CD4-positive, alpha-beta T cell treated with Interleukin-12 subunit alpha and Interleukin-12 subunit beta, for 1 hour (primary cell): ENCODE measurements at places on chromosomes 4 and X.

DNA sequence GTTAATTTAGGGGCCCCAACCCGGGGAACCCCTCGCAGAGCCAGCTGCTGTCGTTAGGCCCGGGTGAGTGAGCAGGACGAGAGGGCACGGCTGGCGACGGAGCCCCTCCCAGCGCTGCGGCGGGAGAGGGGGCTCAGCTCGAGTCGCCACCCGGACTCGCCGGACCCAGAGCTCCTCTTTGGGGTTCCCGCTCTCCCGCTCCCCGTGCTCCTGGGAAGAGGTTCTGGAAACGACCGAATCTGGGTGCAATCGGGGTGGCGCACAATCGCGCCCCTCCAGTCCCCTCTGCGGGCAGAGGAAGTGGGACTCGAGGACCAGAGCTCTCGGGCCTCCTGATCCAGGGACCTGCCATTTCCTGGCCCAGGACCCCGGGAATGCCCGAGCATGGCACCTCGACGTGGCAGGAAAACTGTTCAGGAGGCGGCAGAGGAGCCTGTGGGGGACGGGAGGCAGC lies 37.3 kb upstream of the ARAF start:
- DNase-seq = no peak

GRCh38 chr4:108626056-108626455 lies 5.7 kb downstream of the RPL34 start:
- DNase-seq = no peak

DNA sequence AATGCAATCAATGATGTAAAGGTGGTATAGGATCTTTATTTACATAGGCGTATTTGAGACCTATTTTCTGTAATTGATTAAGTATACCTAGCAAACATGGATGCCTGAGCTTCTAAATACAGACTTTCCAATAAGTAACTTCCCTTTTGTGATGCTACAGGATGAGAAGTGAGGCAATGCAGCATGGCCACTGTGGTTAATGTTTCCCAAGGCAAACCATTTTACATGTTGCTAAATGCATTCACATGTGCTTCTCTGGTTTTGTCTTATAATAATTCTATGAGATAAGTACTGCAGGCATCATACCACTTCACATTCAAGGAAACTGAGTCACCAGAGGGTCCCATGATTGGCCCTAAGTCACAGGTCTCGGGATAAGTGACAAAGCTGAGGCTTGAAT lies 35.7 kb upstream of the NKX3-2 start:
- DNase-seq = no peak

DNA sequence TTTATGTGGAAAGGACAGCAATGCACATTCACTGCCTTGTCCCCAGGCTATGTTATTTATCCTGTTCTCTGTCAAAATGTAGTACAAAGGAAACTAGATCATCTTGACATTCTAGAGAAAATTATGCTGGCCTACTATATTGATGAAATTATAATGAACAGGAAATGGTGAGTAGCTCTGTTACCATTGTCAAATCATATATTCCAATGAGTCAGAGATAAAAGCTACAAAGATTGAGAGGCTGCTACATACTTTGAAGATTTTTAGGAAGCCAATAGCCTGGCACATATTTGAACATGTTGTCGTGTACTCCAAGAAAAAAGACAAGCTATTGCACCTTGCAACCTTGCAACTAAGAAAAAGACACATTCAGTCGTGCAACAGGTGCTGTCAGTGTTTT lies 52.7 kb upstream of the TET2 start:
- DNase-seq = no peak
